ENCODE measurements at places on chromosomes 2 and 18.

GRCh38 chr18:21489119-21489750 lies 111.3 kb downstream of the ESCO1 start:
- DNase-seq: no peak

- no peak for DNase-seq
These were observed 46.0 kb downstream of the CCDC195 start for GRCh38 chr2:224670203-224670602.

DNA sequence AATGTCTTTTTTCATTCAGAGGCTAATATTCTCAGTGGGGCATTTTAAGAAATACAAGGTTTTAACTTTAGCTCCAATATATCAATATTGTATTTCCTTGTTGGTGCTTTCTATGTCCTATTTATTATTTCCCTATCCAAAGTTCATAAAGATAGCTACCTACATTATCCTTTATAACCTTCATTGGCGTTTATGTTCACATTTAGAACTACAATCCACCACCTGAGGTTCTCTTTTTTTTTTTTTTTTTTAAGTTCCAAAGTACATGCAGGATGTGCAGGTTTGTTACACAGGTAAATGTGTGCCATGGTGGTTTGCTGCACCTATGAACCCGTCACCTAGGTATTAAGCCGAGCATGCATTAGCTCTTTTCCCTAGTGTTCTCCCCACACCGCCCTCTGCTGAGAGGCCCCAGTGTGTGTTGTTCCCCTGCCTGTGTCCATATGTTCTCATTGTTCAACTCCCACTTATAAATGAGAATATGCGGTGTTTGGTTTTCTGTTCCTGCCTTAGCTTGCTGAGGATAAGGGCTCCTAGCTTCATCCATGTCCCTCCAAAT lies 694.6 kb downstream of the SUCLG1 start:
- no peak for DNase-seq

GRCh38 chr2:31541853-31542252 lies 38.9 kb downstream of the SRD5A2 start:
- DNase-seq: no peak

- DNase-seq: no peak
These were observed 90.3 kb downstream of the RNF144A start for GRCh38 chr2:7007488-7007845.

DNA sequence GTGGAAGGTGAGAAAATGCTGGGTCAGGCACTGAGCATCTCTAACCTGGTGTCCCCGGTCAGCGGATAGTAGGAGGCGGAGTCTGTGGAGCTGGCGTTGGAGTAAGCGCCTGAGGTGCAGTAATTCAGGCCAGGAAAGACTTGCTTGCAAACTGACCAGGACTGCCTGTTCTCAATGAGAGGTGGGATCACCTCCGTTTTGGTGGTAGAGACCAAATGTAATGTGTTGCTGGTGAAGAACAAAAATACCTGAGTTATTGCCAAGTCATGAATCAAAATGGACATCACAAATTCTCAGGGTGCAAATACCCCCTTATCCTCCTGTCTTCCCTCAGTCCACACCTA lies 24.2 kb downstream of the APOB start:
- no peak for DNase-seq

DNA sequence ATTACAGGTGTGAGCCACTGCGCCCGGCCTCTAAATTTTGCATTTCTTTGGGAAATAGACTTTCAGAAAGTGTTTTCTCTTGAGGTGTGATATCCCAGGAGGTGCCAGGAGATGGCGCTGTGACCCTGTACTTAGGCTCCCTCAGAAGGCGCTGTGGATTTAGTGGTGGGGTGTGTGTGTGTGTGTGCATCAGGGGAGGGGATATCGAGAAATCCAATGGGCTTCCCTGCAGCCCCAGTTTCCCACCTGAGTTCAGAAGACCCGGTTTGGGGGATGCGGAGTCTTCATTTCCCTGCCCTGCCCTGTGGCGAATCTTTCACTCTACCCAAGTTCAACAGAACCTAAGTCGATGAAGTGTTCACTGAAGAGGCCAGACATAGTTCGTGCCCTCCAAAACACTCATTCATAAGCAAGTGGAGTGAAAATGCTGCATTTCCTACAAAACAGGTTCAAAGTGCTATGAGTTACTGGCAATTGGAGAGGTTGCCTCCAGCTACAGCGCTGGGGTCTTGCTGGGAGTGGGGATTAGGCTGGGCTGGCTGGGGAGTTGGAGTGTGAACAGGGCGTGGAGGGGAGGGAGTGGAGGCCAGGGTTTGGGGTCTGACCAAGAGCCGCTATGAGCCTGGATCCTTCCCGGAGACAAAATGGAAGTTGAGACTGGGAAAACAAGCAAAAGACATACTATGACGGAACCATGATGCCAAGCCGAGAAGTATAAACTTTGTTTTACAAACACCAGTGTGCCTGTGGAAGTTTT lies 6.5 kb upstream of the WNT6 start:
- peak; percentile 26 for DNase-seq

GRCh38 chr2:49241501-49241900 lies 87.2 kb upstream of the FSHR start:
- DNase-seq: no peak

GRCh38 chr2:34368304-34368703 lies 769.2 kb upstream of the FAM98A start:
- DNase-seq: no peak

DNA sequence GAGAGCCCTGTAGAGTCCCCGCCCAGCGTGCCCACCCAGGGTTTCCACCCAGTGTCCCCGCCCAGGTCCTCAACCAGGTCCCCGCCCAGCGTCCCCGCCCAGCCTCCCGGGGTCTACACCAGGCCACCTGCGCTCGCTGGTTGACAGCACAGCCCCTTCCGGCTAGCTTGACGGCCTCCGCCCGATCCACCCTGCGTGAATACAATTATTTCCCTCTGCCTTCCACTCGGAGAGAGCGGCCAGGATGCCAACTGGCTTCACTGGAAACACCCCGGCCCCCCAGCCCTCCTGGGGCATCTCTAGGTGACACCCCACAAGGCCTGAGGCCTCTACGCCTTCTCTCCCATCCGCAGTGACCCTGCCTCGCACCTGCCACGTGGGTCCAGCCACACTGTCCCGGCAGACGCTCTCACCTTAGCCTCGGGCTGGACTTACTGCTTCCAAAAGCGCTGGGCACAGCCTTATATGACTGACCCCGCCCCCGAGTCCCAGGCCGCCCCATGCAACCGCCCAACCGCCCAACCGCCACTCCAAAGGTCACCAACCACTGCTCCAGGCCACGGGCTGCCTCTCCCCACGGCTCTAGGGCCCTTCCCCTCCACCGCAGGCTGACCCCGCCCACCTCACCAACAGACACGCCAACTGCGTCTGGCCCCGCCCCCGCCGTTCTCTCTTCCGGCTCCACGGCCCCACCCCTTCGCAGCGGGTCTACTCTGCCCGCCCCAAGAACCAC lies 188.1 kb downstream of the LAMA1 start:
- DNase-seq: no peak

DNA sequence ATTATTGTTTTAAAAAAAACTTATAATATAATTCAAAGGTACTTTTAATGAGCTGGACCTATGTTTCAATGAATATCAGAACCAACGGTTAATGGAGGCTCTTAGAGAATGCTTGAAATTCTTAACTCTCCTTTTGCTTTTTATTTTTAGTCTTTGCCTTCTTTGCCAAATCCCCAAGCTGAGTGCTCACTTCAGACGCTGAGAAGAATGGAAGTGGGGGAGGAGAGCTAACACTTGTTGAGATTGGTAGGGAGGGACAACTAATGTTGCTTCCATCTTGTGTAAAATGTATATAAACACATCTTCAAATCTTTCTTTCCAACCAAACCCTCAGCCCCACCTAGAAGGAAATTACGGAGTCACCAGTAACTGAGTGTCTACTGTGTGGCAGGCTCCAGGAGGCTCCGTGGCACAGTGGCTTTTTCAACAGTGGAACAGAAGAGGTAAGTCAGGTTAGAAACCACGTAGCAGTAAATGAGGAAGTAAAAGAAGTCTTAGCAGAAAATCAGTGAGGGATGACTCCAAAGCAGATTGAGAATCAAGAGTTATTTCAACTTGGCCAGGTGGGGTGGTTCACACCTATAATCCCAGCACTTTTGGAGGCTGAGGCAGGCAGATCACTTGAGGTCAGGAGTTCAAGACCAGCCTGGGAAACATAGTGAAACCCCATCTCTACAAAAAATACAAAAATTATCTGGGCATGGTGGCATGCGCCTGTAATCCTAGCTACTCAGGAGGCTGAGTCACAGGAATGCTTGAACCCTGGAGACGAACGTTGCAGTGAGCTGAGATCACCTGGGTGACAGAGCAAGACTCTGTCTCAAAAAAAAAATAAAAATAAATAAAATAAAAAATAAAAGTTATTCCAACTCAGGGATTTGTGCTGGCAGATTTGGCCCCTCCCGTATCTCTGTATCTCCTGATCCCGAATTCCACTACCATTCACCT lies 45.0 kb upstream of the CREB1 start:
- no peak for DNase-seq

DNA sequence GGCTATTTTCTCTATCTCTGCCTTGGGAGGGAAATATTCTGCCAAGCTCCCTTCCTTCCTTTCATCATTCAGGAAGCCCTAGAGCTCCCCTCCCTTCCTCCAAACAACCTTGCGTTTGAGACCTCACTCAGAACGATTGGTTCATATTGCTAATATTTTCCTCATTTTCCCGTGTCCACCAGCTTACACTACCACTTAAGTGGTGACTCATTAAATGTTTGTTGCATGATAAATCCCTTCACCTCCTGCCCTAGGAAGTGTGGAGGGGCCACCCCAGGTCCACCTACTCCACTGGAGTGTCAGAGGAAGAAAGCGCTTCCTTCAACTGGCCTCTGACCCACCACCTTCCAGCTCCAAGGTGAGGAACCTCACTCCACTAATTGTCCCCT lies 2.3 kb upstream of the LPIN2 start:
- DNase-seq: no peak

- no peak for DNase-seq
These were observed 36.4 kb upstream of the SLC14A1 start for GRCh38 chr18:45687621-45688020.

DNA sequence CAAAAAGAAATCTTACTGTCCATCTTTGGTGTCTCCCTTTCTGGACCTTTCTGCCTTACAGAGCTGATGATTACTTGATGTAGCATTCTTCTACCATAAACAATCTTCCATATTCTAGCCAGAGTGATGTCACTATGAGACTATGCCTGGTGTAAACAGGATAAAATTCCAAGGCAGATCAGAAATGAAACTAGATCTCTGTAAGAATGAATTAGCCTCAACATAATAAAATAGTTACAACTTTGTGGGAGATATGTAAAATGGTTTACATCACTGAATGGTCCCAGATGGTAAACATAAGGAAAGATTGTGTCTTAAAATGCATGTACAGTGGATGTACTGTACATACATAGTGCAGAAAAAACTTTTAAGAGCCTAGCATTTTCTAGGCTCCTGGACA lies 112.3 kb upstream of the ZNF521 start:
- no peak for DNase-seq

- no peak for DNase-seq
These were observed 264.8 kb downstream of the KLHL29 start for GRCh38 chr2:23649819-23650218.

DNA sequence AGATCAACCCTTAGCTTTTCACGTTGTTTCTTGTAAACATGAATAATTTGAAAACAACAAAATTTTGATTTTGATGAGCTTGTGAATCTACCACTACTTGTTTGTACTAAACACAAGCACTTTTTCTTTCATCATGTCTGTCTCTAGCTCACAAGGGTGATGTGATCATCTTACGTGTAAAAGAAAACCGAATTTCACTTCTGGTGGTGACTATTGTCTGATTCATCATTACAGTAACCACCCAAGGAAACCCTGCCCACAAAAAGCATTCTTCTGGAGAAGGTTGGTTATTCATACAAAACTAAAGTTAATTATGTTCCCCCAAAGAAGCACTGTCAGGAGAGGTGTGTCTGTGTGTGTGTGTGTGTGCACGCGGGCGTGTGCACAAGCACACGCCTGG lies 285.4 kb downstream of the ZNF516 start:
- no peak for DNase-seq

DNA sequence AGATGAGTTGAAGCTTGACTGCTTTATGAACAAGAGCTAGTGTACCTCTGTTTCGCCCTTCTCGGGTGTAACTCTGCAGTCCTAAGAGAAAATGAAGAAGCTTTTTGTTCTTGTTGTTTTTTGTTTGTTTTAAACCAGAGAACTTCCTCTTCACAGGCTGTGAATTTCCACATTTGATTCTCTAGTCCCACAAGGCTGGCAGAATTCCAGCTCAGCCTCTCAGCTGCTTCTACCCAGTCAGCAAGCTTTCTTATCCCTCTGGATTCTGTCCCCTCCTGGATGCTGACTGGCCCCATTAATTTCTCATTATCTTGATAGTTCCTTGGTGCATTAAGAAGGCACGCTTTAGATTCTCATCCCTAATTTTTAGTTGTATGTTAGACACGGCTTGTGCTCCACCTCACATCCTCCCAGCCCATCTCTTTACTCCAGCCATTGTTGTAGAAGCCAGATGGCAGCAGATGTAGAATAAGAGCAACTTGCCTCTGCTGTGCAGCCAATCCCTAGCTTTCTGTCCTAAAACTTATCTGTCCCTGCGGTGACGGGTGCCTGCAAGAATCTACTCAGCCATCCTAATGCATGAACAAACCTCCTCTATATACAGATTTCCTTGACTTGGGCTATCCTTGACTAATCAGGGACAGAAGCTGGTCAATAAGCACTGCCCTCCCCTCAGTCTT lies 12.3 kb upstream of the RESP18 start:
- no peak for DNase-seq

DNA sequence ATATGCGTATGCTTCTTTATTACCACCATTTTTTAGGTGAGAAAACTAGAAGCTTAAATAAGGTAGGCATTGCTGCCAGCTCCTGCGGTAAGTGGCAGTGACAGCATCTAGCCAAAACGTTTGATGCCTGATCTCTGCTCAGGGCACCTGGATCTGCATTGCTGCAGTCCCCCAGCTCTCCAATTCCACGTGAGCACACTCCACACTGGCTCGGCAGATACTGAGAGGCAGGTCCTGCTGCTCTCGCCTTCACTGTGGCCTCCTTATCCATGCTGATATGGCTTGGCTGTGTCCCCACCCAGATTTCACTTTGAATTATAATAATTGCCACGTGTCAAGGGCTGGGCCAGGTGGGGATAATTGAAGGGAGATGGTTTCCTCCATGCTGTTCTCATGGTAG lies 160.9 kb downstream of the CTIF start:
- no peak for DNase-seq

- no peak for DNase-seq
These were observed 112.9 kb downstream of the FMNL2 start for GRCh38 chr2:152447897-152448296.
